Esophagus muscularis mucosa (tissue), 4 donors: ENCODE measurements at places on chromosomes 6 and 20. TPM values are rescaled to one million over a fixed set of nuclear protein-coding genes. Genes with fewer than 3 reads are reported as not detected.
A peak's percentile ranks its signal among the peaks of the same experiment; 100 is the strongest.

Gene SMLR1
- total RNA-seq = not detected

Gene PI16
- total RNA-seq = 57.0 TPM

Gene PNPLA1
- total RNA-seq = not detected

Gene DLL1
- 7.1 TPM for total RNA-seq

Gene THBS2
- total RNA-seq = 36.4 TPM

Gene SEMG1
- total RNA-seq = not detected

DNA sequence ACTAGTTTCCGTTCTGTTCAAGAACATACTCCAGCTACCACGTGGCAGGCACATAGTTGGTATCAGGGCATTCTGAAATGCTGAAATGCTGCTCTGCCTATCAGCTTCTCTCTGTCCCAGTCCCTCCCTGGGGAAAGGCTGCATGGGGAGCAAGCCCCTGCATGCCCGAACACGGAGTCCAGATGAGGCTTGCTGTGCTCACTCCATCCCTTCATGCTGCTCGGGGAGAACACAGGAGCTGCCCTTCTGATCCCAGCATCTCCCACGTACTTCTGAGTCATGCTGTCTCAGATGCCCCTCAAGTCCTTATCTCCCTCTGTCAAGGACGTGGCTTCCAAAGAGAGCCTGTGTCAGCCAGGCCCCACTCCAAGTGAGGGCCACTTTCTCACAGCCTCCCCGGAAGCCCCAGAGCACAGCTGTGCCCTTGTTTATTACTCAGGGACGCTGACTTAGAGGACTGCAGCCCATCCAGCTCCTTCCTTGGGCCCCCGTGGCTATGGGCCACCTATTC, 29.4 kb downstream of the THBS2 start:
- DNase-seq = peak; percentile 55

DNA sequence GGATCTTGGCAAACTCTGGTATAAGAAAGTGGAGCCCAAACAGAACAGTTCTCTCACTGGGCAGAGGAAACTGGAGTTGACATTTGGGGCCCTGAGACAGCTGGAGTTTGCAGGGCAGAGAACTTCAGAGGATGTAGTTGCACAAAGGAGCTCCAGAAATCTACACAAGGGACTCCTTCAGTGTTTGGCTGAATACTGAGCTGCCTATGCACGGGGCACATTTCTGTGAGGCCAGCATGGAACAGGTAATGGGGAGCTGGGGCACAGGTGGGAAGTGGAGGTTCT, 169.3 kb downstream of the ANKRD60 start:
- DNase-seq = peak; percentile 89

DNA sequence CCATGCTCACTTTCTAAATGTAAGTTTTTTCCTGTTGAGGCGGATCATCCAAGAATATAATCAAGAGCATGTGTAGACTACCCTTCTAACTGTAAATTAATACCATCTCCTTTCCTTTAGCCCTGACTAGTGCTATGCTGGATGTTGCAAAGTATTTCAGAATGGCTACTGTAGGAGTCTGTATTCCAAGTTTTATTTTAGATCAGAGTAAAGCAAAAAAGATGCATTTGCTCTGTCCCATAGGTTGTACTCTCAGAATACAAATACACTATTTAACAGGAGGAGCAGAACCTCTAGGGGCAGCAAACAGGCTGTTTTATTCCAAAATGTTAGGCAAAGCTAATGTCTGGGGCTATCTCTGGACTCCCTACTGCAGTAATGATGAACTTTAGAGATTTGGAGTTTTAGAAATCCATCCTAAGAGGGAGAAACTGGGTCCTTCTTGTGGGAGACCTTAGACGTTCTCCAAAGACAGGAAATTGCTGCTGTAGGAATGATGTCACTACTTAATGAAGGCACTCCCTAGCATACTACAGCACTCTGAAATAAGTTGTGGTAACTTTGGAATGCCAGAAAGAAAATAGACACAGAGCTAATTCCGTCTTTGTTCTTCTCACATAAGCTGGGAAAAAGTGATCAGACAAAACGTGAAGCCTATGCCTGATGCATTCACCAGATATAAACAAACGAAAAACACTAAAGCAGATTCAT, 392.4 kb upstream of the HS3ST5 start:
- no peak for DNase-seq

GRCh38 chr6:82870582-82871172, 195.0 kb downstream of the UBE3D start:
- DNase-seq = no peak

- DNase-seq = no peak
Measured at GRCh38 chr6:69038841-69039240, 403.8 kb downstream of the ADGRB3 start.

GRCh38 chr20:6577451-6577850, 190.0 kb upstream of the BMP2 start:
- DNase-seq = no peak

GRCh38 chr6:39192736-39193135, 36.5 kb downstream of the KCNK5 start:
- no peak for DNase-seq

- no peak for DNase-seq
Measured at GRCh38 chr6:133965817-133966360, 12.9 kb downstream of the TBPL1 start.

GRCh38 chr6:163915131-163915530, 500.6 kb downstream of the QKI start:
- DNase-seq = no peak

- DNase-seq = no peak
Measured at GRCh38 chr20:35363190-35363589, 48.6 kb downstream of the UQCC1 start.

DNA sequence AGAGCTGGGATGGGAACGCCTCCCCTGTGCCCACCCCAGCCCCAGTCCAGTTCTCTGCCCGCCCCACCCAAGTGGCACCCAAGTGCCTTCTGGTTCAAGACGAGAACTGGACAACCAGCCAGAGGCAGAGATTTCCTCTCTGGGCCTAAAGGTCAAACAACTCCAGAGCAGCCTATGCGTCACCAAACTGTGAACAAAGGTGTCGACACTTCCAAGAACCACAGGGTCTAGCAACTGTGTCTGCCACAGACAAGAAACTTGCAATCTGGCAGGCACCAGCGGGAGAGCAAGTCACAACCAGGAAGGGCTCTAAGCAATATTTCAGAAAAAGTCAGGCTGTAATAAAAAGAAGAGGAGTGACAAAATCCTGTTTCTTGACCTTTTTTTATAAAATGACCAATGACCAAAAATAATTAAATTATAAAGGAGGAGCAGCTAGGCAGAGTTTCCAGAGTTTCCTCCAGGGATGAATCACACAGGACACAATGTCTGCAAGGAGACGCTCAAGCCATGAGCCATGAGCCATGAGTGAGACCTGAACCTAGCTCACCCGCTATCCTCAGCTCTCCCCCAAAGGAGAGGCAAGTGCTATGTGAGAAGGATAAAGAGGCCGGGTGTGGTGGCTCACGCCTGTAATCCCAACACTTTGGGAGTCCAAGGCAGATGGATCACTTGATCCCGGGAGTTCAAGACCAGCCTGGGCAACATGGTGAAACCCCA, 11.1 kb downstream of the EDEM2 start:
- no peak for DNase-seq

- no peak for DNase-seq
Measured at GRCh38 chr6:125546841-125547251, 202.6 kb upstream of the HEY2 start.

DNA sequence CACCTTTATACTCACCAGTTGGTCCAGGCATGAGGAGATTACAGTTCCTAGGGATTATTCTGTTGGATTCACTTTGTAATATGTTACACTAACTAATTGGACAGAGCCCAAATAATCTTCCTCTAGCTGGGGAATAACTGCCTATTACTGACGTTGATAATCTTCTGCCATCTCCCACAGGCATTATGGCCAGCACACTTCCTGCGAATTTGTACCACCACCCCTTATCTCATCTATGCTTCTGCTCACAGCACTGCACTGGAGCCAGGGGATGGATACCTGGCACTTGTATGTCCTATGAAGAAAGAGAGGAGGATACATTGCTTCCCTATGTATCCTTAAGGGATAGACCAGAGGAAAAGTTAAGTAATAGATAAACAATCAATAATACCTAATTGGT, 494.8 kb upstream of the MAN1A1 start:
- DNase-seq = no peak

DNA sequence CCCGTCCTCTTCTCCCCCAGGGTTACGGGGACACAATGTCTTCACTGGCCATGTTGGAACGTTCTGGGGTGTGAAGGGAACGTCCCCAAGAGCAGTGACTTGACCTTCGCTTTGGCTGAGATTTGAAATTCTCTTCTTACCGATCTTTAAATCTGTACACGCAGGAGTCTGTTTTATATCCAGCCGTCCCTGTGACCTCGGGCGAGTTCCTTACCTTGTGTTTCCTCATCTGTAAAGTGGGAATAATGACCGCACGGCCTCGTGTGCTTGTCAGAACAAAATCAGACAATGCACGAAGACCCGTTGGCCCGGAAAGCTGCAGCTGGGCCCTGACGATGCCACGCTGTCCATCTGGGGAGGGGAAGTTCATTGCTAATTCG, 454.3 kb downstream of the PREX1 start:
- DNase-seq = no peak

- DNase-seq = no peak
Measured at GRCh38 chr6:1313767-1314503, 2.0 kb downstream of the FOXQ1 start.

- no peak for DNase-seq
Measured at GRCh38 chr6:29112135-29112534, 4.3 kb downstream of the OR2J3 start.

GRCh38 chr6:107658920-107659865, 164.9 kb downstream of the SCML4 start:
- DNase-seq = no peak

DNA sequence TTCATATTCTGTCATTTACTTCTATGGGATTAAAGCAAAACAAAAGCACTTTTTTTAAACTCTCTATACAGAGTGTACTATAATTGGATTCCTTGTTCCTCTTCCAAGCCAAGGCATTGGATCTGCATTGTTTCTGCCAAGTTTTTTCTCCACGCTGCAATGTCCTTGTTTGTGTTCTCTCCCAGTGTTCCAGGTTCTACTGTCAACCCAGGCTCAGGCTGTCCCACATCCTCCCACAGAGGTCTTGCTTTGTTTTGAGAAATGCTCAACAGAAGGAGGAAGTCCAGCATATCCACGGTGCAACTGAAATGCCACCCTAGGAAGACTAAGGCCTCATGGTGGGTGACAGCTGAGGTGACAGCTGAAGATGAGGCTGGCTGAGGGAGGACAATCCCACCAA, 287.1 kb upstream of the PRDM1 start:
- DNase-seq = no peak

DNA sequence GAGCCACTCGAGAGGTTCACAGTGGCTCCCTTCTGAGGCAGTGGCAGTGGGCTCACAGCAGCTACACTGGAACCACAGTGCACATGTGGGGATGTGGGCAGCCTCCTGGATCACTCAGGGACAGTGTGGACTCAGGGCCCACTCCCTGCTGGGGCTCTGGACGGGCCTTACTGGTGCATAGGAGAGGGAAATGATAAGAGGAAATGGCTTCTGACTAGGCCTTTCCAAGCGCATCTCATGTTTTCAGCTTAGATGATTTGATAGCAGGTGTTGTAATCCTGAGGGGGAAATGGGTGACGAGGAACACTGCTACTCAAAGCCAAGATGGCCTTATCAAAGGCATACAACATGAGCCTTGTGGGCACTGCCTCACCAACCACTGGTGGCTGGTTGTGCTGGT, 44.0 kb downstream of the PANK2 start:
- DNase-seq = no peak

DNA sequence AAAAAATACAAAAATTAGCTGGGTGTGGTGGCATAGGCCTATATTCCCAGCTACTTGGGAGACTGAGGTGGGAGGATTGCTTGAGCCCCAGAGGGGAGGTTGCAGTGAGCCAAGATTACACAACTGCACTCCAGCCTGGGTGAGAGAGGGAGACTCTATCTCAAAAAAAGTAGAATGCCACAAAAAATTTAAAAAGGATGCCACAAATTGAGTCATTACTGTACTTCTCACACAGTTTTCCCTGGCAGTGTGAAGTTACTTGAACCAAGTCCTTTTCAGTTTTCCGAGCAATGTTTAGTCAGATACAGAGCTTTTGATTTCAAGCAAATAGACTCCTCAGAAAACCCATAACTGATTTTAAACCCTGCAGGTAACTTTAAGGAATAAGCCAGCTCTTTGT, 53.3 kb downstream of the TNFRSF21 start:
- no peak for DNase-seq

GRCh38 chr6:134550604-134551003, 232.7 kb upstream of the SGK1 start:
- no peak for DNase-seq

DNA sequence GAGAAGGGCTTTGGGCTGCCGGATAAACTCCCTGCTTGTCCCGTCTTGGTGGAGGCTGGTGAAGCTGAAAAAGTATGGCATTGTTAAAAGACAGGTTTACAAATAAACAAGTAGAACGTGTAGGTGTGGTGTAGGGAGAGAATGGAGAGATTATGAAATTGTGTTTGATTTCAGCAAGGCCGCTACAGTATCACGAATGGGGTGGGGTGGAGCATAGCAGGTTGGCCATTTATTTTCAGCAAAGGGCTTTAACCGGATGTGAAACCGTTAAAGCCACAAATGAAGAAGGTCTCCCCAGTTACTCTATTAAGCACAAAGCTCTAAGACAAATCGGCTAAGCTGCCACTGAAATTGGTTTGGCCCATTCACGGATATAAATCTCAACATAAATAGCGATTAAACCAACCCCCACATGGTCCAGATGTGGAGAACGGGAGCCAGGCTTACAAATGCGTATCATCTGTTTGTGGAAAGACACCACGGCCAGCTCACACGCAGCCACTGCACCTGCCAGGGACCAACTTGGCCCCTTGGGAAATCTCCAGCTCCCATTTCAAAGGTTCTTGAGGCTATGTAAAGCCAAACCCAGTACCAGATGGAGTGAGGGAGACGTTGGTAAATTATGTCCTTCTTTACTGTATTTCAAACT, 94.0 kb downstream of the ZMYND8 start:
- DNase-seq = no peak

GRCh38 chr20:30812739-30813411, 444.6 kb upstream of the DEFB115 start:
- no peak for DNase-seq

DNA sequence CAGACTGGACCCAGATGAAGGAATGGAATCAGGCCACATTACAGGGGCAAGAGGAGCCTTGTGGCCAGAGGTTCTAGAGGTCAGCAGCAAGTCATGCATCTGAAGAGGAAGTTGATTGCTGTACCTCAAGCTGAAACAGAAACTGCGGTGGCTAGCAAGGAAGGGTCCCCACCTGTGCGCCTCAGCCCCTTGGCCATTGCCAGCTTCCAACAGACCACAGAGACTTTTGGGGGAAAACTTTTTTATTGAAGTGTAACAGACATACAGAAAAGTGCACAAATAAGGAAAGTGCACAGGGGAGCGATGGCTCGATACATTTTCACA, 26.8 kb upstream of the SLC9A8 start:
- no peak for DNase-seq
